ENCODE measurements at places on chromosomes 1 and 21.

DNA sequence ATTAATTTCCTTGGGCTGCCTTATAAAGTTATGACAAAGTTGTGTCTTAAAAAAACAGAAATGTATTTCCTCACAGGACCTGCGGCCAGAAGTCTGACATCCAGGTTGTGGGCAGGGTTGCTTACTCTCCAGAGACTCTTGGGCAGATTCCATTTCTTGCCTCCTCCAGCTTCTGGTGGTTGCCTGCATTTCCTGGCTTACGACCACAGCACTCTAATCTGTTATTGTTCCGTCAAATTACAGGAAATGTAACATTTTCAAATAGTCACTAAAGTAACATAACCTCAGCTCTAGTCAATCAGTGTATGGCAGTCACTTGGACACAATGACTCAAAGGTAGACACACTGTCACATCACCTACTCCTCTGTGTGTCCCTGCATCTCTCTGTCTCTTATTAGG lies 226.8 kb downstream of the DNAH14 start:
- DNase-seq = no peak

GRCh38 chr1:214550013-214550856 lies 1.2 kb downstream of the PTPN14 start:
- no peak for DNase-seq

DNA sequence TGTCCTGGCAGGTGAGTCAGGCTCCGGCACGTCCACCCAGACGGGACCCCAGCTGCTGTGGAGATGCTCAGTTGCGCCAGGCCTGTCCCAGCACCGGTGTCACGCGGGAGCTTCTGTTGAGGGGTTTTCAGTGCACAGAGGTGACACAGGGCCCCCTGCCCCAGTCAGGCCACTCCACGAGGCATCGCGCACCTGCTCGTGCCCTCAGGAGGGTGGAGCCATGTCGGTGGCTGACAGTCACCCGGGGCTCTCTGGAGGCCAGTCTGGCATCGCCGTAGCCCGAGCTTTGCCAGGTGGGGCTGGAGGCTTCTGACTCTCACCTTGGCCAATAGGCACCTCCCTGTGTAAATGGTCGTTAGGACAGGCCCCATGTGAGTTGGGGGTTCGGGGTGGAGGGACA lies 11.1 kb downstream of the TMEM240 start:
- no peak for DNase-seq

DNA sequence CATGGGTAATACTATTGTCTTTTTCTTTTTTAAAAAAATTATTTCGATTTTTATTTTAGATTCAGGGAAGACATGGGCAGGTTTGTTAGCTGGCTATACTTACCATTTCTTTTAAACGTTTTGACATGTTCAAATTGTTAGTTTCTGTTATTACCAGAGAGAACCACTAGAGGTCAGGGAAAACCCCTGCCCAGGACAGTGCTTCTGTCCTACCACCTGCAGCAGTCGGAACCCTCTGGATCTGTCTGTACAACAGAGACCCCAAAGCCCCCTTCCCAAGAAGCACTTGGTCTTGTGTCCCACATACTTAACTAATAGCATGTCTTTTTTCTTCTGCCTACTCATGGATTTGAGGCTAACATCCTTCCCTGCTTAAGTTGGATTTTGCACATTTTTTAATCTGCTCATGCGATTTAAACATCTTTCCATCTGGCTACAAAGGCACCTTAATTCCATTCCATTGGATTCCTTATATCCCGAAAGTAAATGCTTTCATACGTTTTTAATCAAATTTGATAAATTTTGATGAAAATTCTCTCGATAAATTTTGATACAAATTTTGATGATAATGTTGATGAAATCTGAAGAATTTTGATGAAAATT lies 10.0 kb upstream of the C1orf115 start:
- peak; percentile 56 for DNase-seq

DNA sequence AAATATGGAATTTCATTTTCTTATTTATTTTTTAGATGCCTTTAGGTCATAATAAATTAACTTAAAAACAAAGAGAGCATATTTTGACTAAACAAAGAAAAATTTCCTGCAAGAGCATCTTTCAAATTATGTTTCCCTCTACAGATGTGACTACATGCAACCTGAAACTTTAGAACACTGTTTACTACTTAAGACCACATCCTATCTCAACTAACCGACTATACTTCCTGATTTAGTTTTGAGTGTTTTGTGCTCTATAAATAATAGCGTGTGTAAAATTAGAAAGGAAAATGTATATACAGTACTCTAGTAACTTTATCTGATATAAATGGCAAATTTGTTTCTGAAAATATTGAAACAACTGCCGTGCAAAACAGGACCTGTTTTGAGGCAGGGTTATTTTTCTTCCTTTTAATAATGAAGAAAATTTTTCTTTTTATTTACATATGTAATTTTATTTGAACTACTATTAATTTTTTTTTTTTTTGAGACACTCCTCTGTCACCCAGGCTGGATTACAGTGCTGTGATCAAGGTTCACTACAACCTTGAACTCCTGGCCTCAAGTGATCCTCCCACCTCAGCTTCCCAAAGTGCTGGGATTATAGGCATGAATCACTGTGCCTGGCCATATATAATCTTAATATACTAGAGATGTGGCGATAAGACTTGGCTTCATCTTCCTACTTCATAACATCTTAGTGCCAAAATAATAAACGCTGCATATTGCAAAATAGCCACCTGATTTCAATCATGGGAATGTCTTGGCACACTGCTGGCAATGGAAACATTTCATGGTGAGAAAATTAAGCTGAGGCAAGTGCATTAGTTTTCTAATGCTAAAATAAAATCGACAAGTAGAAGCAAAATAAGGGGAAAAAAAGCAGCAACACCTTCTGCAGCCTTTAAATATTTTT lies 12.3 kb downstream of the ZRANB2 start:
- no peak for DNase-seq

- DNase-seq = no peak
These were observed 89.7 kb downstream of the GTF2B start for GRCh38 chr1:88801575-88802208.

GRCh38 chr1:173016419-173016818 lies 34.3 kb downstream of the TNFSF18 start:
- no peak for DNase-seq

- no peak for DNase-seq
These were observed 20.9 kb upstream of the IPO9 start for GRCh38 chr1:201807958-201808632.

DNA sequence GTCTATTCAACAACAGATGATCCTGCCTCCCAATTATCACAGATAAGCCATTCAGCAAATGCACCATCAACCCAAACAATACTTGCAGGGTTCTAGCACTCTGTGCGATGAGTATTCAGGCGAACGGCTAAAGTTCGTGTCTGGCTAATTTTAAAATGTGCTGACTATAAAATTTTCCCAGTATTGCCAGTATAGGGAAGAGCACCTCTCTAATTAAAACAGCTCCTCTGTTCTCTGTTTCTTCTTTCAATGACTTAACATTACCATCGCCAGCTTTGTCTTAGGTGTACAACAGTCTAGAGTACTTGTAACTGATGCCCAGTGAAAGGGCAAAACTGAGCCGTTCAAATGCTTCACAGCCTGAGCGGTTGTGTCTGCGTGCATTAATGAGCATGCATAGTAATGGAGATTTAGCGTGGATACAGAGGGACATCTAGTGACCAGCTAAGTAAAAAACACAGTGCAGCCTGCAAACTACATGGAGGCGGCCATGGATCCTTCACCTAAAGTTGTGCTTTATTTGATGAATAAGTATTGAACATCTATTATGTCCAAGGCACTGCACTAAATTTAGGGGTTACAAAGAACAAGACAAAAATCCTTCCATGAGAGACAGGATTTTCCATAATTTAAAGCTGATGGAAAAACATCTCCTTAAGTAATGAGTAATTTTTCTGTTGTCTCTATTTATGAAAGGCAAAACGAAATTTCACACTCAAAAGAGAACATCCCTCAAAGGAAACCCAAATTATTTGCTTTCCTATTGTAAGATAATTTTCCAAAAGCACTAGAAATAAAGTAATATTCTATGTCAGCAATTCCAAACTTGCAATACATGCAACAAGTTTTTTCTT lies 120.0 kb downstream of the SETD4 start:
- DNase-seq = peak; percentile 82

- DNase-seq = peak; percentile 95
These were observed 24.8 kb downstream of the ATPAF1 start for GRCh38 chr1:46643368-46643775.

DNA sequence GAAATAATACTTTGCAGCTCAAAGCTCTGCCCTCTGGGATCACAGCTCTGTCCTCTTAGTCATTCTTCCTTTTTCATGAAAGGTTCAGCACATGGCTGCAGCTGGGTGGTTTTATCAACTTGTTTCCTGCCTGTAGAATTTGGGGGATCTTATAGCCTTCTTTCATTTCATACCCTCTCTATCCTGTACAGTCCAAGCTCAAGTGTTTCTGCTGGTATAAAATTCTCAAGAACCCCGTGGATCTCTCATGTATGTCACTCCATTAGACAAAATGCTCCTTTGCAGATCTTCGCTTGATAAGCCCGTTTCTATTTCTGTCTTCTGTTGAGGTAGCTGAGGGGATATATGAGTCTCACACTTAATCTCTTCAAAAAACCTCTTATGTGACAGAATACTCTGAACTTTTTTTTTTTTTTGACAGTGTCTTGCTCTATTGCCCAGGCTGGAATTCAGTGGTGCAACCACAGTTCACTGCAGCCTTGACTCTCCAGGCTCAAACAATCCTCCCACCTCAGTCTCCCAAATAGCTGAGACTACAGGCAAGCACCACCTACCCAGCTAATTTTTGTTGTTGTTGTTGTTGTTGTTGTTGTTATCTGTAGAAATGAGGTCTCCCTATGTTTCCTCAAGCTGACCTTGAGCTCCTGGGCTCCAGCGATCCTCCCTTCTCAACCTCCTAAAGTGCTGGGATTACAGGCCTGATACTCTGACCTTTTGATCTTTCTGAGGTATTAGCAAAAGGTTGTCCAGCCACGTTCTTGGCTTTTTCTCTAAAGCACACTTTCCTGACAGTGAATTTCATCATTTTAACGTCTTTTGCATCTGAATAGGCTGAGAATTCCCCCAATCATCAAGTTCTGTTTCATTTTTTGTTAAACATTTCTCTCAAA lies 24.6 kb upstream of the COL9A2 start:
- no peak for DNase-seq

GRCh38 chr1:196902344-196902743 lies 14.5 kb downstream of the CFHR4 start:
- no peak for DNase-seq

DNA sequence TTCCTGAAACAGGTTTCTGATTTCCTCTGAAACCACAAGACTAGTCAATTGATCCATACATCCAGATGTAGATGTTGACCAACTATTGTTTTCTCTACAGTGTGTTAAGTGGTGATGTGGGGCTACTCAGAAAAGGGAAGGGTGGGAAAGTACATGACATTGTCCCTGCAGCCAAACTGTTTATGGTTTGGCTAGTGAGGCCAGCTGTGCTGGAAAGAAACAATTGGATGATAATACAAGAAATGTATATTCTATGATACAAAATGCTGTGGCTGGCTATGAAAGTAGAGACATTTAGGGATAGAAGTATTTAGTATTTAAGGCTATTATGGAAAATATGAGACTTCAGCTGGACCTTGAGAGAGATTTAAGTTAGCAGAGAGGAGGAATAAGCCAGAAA lies 244.5 kb downstream of the ADGRL2 start:
- no peak for DNase-seq

GRCh38 chr1:193083365-193084088 lies 21.7 kb downstream of the GLRX2 start:
- DNase-seq = no peak

DNA sequence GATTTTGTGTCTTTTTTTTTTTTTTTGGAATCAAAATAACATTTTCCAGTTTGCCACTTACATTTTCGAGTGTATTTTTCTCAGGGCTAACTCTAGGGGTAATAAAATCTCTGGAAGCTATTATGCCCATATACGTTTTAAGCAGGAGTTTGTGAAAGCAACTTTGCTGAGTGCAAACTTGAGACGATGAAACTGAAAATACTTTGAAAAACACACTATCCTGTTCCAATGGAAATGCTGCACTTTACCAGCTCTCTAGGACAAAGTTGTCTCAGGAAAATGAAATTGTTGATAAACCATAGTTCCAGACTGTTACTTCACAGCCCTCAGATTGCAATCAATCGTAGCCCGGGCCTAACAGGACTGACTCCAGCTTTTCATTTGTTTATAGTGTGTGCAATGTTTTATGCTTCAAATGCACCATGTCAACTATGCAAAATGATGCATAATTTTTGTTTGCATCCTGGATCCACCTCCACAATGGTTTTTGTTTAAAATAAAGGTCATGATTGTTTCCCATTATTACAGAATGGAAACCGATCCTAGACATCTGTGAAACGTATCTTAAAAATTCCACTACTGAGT lies 220.6 kb upstream of the PKN2 start:
- no peak for DNase-seq

DNA sequence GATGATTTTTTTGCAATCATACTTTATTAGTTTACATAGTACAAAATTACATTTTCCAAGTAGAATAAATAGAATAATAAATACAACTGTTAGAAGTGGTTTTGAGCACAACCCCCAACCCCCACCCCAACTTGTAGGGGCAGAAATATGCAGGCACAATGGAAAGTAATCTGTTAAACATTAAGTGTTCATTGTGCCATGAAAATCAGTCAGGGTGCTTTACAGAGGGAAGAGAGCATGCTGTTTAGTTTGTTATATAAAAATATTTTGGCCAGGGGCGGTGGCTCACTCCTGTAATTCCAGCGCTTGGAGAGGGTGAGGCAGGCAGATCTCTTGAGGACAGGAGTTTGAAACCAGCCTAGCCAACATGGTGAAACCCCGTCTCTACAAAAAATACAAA lies 2.6 kb downstream of the OR10T2 start:
- DNase-seq = no peak

DNA sequence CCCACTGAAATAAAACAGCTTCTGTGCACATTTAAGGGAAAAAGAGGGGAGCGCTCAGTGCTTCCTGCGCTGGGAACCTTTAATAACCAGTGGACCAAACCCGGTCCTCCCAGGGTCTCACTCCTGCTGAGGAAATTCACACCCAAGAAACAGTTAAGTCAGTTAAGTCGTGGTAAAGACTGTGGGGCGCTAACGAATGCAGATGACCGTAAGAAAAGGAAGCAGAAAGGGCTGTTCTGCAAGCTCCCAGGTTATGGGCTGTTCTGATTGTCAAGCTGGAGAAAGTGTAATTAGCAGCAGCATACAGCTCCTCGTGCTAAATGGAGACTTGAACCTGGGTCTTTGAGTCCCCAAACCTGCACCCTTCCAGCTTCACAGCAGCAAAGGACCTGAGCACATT lies 536.6 kb downstream of the NPHP4 start:
- DNase-seq = peak; percentile 55

- peak; percentile 9 for DNase-seq
These were observed 87.9 kb upstream of the PAPPA2 start for GRCh38 chr1:176374967-176375569.

- DNase-seq = no peak
These were observed 86.7 kb downstream of the GALNT2 start for GRCh38 chr1:230153641-230154296.
